ENCODE measurements at places on chromosomes 7 and 10.
A peak's percentile ranks its signal among the peaks of the same experiment; 100 is the strongest.

DNA sequence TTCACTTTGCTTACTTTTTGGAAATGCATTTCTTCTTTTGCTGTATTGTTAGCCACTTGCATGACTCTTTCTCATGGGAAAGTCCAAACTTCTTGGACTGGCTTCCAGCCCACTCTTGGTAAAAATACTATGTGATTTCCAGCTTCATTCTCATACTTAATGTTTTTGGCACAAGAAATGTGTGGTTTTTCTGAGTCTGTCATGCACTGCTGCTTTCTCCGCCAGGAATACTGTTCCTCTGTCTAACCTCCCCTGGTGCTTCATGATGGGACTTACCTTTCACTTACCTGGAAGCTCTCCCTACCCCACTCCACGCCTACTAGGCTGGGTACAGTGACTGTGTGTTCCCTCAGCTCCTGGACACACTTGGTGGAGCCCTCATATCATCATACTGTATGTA is 18.7 kb downstream of the MGAM2 start:
- no peak for DNase-seq

DNA sequence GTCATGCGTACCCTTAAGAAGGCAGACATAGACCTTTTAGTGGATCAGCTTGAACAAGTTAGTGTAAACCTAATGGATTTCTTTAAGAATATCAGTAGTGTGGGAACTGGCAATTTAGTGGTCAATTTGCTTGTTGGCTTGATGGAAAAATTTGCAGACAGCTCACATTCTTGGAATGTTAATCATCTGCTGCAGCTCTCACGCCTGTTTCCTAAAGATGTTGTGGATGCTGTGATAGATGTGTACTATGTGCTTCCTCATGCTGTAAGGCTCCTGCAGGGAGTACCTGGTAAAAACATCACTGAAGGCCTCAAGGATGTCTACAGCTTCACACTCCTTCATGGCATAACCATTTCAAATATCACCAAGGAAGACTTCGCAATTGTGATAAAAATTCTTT is 103.4 kb downstream of the ABCA13 start:
- DNase-seq = no peak

DNA sequence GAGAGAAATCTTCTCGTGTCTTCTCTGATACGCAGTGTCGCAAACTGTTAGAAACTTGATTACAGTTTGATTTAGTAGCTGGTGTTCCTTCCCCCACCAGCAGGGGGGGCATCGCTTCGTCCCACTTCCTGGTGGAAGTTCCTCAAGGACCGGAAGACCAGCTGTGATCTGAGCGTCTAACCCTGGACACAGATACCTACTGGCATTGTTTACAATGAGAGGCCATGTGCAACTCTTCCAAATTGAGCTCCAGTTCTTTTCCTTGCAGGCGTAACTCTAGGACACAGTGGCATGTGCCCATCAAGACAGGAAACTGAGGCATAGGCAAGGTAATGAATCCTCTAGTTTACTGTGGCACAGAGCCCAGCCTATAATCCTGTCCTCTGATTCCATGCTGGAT is 219.0 kb downstream of the CCDC3 start:
- peak; percentile 5 for DNase-seq

DNA sequence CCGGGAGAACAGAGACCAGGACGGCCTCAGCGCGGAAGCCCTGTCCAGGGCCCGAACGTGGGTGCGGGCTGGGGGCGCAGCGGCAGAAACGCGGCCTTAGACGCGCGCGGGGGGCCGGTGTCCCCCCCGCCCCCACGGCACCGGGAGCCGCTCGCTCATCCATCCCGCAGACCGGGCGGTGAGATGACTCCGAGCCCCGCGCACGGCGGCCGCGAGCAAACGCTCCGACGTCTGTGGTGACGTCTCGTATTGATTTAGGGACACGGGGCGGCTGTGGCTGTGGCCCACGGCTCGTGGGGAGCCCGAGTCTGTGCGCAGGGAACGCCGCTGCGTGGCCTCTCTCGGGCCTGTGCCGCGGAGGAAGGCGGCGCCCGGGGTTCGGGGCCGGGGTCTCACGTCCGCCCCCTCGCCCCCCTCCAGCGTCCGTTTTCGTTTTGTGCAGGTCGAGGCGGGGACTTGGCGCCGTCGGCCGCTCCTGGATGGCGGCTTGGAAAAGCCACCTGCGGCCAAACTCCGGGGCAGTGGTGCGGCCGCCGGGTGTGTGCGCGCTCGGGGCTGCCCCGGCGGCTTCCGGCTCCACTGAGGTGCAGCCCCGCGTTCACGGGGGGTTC is 1.0 kb upstream of the NKX6-2 start:
- no peak for DNase-seq

DNA sequence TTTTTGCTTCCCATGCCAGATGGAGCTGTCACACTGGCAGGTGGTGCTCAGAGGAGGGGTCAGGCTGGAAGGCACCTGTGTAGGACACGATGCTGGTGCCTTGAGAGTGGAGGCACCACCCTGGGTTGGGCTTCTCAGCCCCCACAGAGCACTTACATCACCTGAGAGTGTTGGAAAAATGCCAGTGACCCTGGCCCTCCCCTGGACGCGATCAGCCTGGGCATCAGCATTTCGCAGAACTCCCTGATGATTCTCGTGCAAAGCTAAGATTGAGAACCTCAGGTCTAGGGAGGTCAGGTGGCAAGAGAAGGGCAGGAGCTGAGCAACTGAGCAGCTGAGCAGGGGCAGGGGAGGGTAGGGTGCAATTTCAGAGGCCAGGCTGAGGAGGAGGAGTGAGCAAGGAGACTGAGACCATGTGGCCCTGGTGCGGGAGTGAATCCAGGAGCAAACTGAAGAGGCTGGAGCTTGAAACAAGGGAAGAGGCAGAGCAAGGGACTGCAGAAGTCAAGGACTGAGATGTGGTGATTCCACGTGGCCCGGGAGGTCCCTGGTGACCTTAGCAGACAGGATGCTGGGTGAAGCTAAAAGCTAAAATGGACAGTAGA is 24.7 kb upstream of the GRID1 start:
- DNase-seq = no peak

DNA sequence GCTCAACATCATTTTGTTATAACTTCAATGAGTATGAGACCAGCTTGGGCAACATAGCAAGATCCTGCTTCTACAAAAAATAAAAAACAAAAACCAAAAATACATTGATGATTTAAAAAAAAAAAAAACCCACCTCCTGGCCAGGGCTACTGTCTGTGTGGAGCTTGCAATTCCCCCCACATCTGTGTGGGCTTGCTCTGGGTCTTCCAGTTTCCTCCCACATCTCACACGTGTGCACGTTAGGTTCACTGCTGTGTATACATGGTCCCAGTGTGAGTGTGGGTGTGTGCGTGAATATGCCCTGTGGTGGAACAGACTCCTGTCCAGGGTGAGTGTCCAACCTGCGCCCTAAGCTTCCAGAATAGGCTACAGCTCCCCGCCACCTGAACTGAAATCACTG is 41.6 kb downstream of the ATE1 start:
- DNase-seq = no peak

GRCh38 chr10:22669163-22669711 is 45.1 kb downstream of the PIP4K2A start:
- DNase-seq = no peak

DNA sequence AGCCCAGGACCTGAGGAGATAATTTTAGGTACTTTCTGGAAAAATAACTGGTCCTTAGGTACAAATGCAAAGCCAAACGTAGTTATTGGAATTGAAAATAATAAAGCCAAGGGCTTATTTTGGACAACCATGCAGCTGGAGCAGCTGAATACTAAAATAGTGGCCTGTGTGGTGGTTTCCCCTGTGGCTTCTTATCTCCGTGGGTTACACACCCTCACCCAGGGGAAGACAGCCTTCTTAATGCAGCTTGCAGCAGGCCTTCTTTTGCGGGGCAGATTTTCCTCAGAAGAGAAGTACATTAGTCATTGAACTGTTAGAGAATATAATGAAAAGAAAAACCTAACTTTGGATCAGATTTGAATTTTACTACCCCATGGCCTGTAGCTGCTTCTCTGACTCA is 133.5 kb downstream of the ST7 start:
- DNase-seq = no peak

GRCh38 chr10:11505639-11506038 is 105.8 kb downstream of the USP6NL start:
- no peak for DNase-seq

GRCh38 chr10:7756360-7756992 is 31.3 kb downstream of the KIN start:
- DNase-seq = no peak

DNA sequence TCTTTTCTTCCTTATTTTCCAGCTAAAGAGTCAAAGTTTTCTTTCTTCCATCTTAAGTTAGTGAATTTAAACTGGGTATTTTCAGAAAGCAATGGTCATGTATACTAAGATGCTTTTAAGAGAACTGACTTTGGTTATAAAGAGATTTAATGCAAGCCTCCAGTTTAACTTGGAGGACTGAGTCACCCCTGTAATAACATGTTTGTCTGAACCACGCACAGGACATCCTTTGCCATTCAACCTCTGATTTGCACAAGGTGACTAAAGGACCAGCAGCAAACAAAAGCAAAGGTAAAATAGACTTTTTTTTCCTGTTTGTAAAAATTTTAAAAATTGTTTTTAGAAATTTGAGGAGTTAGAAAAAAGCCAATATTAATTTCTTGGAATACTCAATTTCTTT is 2.9 kb downstream of the HYAL4 start:
- no peak for DNase-seq

Measured in activated CD8-positive, alpha-beta memory T cell treated with anti-CD3 and anti-CD28 coated beads for 1 hour (primary cell).